ENCODE measurements at places on chromosomes 7 and 10. TPM values are rescaled to one million over a fixed set of nuclear protein-coding genes. Genes with fewer than 3 reads are reported as not detected.

CHCHD2 gene
- total RNA-seq = 240 TPM

TAF5 gene
- total RNA-seq = 3.2 TPM

ITIH5 gene
- 3.0 TPM for total RNA-seq

C10orf90 gene
- under 0.01 TPM for total RNA-seq

HPSE2 gene
- under 0.01 TPM for total RNA-seq

IGFBP3 gene
- total RNA-seq = 98.1 TPM

CHAT gene
- not detected for total RNA-seq

PIP gene
- total RNA-seq = not detected

NODAL gene
- not detected for total RNA-seq

NDUFA5 gene
- total RNA-seq = 34.0 TPM

GIMAP4 gene
- 0.28 TPM for total RNA-seq

GIMAP6 gene
- total RNA-seq = 0.14 TPM

TMEM213 gene
- not detected for total RNA-seq

DMBT1 gene
- total RNA-seq = under 0.01 TPM

RADIL gene
- total RNA-seq = 0.57 TPM

TWNK gene
- 4.1 TPM for total RNA-seq

AKR1B1 gene
- total RNA-seq = 237 TPM

PNLIPRP2 gene
- total RNA-seq = not detected

ZNF282 gene
- total RNA-seq = 14.6 TPM

PSMC2 gene
- total RNA-seq = 236 TPM

GGCT gene
- 33.6 TPM for total RNA-seq

SMO gene
- total RNA-seq = 33.5 TPM

PDE1C gene
- total RNA-seq = 0.92 TPM

GSTK1 gene
- 83.4 TPM for total RNA-seq

CFAP69 gene
- total RNA-seq = 7.7 TPM

FRMD4A gene
- total RNA-seq = 10.7 TPM

TUBAL3 gene
- total RNA-seq = not detected

ZFAND2A gene
- 21.0 TPM for total RNA-seq

Data from smooth muscle cell of bladder (primary cell).